Right cardiac atrium (tissue), 5 donors: ENCODE measurements at places on chromosomes 7 and 10. TPM values are rescaled to one million over a fixed set of nuclear protein-coding genes. Genes with fewer than 3 reads are reported as not detected.

The PTPN20 gene
- 18.7 TPM for total RNA-seq

The SPAG6 gene
- total RNA-seq, result not detected

The FLNC gene
- 279 TPM for total RNA-seq

The PVRIG gene
- total RNA-seq, result not detected

The STAG3 gene
- 0.91 TPM for total RNA-seq
